ENCODE measurements at places on chromosomes 7 and 10. TPM values are rescaled to one million over a fixed set of nuclear protein-coding genes. Genes with fewer than 3 reads are reported as not detected.

SFTPA1 gene
- total RNA-seq: not detected

SLC26A5 gene
- total RNA-seq: not detected

NKX1-2 gene
- total RNA-seq: under 0.01 TPM

TMEM213 gene
- total RNA-seq: not detected

AGMO gene
- under 0.01 TPM for total RNA-seq

ITPRID1 gene
- total RNA-seq: not detected

ABCC2 gene
- total RNA-seq: 0.33 TPM

CPVL gene
- total RNA-seq: 0.66 TPM

ATG9B gene
- total RNA-seq: under 0.01 TPM

MUC3A gene
- not detected for total RNA-seq

SPDYE8 gene
- total RNA-seq: not detected

ANXA8 gene
- total RNA-seq: 0.15 TPM

AKR1C8 gene
- total RNA-seq: not detected

TMEM130 gene
- total RNA-seq: 0.44 TPM

CYP2E1 gene
- 0.44 TPM for total RNA-seq

SLC29A3 gene
- total RNA-seq: 1.8 TPM

OR13A1 gene
- total RNA-seq: not detected

BTBD16 gene
- total RNA-seq: 0.15 TPM

DNAJC30 gene
- 3.8 TPM for total RNA-seq

TRIM50 gene
- total RNA-seq: not detected

ALDH18A1 gene
- 135 TPM for total RNA-seq

RGR gene
- total RNA-seq: not detected

LRRD1 gene
- total RNA-seq: not detected

ST7 gene
- total RNA-seq: 19.8 TPM

RAB11FIP2 gene
- 20.5 TPM for total RNA-seq

MBL2 gene
- total RNA-seq: not detected

ANKRD26 gene
- total RNA-seq: 13.5 TPM

CHAT gene
- total RNA-seq: not detected

RNF133 gene
- 0.73 TPM for total RNA-seq

MEIG1 gene
- not detected for total RNA-seq

RARRES2 gene
- 20.7 TPM for total RNA-seq

INTS15 gene
- 6.3 TPM for total RNA-seq

BICC1 gene
- 72.9 TPM for total RNA-seq

CEP55 gene
- total RNA-seq: 3.8 TPM

CYP3A4 gene
- total RNA-seq: not detected

TMEM273 gene
- not detected for total RNA-seq

DOCK1 gene
- 86.0 TPM for total RNA-seq

NXPH1 gene
- total RNA-seq: not detected

HIF1AN gene
- 18.2 TPM for total RNA-seq

ASB10 gene
- not detected for total RNA-seq

CPA5 gene
- total RNA-seq: not detected

PNLIPRP1 gene
- total RNA-seq: not detected

PTF1A gene
- not detected for total RNA-seq

MRLN gene
- total RNA-seq: not detected

CRTAC1 gene
- total RNA-seq: not detected

EGFR gene
- 88.3 TPM for total RNA-seq

GJD4 gene
- not detected for total RNA-seq

C10orf143 gene
- total RNA-seq: 0.87 TPM

PON1 gene
- not detected for total RNA-seq

AKR1C4 gene
- not detected for total RNA-seq

PLPP4 gene
- 1.2 TPM for total RNA-seq

Data from smooth muscle cell of trachea (primary cell).